Activated CD4-positive, alpha-beta memory T cell treated with anti-CD3 and anti-CD28 coated beads for 36 hours (primary cell): ENCODE measurements at places on chromosomes 5 and 9. TPM values are rescaled to one million over a fixed set of nuclear protein-coding genes. Genes with fewer than 3 reads are reported as not detected.

The HSPA5 gene
- total RNA-seq, result 170 TPM

The NDUFS6 gene
- 39.5 TPM for total RNA-seq

GRCh38 chr9:137580209-137580953 is 1.7 kb upstream of the DPH7 start:
- DNase-seq, result no peak

DNA sequence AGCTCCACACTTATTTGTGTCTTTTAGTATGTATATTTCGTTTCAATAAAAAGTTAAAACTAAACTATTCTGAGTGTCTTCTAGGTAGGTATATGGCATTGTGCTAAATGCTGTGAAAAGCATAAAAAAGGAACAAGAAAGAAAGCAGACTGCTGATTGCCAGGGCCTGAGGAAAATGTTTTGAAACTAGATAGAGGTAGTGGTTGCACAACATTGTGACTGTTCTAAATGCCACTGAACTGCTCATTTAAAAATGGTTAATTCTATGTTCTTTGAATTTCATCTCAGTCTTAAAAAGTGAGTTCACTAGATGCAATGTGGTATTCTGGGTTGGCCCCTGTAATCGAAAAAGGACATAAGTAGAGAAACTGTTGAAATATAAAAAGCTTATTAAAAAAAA is 2.6 kb upstream of the ALAD start:
- no peak for DNase-seq

DNA sequence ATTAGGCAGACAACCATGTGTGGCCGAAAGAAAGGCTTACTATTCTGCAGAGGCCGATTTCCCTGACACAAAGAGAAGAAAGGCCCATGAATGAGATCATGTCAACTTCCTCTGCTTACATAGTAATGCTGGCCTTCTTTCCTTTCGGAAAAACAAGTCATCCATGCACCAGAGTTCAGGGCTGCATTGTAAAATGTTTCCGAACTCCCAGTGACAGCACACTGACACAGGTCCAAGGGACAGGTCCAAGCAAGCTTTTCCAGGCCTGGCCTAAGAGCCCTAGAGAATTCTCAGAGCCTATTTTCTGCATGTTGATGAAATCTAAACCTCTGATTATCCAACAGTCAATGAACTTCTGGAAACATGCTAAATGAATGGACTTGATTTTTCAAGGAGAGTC is 140.9 kb downstream of the ZNF608 start:
- DNase-seq, result no peak

DNA sequence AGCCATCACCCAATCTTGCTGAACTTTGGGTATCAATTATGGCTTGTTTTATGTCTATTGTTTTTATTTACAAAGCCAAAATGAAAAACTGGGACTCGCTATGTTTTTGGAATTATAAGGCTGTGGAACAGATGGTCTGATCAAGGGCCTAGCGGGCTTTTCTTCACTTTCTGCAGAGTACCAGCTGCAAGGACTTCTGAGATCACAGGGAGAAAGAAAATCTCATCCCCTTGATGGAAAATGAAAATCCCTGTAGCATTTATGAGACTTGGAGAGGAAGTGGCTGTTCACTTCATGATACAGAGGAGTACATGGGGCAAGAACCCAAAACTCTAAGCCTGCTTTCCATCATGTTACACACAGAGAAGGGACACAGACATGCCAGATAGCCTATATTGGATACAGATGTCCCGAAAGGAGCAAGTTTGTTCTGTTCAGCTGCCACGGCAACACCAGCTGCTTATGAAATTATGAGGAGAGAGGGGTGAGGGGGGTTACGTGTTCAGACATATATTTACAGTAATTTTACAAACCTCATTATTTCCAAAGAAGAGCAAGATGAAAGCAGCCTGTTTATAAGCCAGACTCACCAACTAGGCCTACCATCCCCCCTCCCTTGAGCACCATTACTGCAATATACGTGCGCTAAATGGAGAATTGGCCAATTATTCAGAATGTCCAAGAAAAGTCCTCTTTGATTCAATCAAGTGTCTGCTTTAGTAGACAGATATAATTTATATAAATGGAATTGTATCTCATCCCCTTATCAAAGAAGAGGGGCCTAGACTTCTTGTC is 220.0 kb downstream of the MARCHF11 start:
- DNase-seq, result no peak
